ENCODE measurements at places on chromosomes 11 and 22.

- peak; percentile 13 for DNase-seq
Observed at GRCh38 chr22:25452116-25452700, 112.3 kb upstream of the GRK3 start.

- no peak for DNase-seq
Observed at GRCh38 chr11:11675671-11676181, 53.9 kb upstream of the GALNT18 start.

- DNase-seq = no peak
Observed at GRCh38 chr22:41146573-41146972, 54.2 kb downstream of the EP300 start.

DNA sequence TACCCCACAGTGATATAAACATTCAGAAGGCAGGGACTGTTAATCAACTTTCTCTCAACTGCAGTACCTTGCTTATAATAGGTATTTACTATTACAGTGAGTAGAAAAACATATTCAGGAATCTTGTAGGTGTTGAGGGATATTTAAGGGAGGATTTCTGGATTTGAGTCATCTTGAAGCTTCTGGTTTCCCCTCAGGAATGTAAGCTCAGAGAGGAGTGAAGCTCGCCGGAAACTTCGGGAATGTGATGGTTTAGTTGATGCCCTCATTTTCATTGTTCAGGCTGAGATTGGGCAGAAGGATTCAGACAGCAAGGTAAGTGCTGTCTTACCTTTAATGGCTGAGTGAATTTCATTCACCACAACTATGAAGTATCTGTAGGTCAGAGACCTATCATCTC is 42.9 kb downstream of the CTNND1 start:
- no peak for DNase-seq

DNA sequence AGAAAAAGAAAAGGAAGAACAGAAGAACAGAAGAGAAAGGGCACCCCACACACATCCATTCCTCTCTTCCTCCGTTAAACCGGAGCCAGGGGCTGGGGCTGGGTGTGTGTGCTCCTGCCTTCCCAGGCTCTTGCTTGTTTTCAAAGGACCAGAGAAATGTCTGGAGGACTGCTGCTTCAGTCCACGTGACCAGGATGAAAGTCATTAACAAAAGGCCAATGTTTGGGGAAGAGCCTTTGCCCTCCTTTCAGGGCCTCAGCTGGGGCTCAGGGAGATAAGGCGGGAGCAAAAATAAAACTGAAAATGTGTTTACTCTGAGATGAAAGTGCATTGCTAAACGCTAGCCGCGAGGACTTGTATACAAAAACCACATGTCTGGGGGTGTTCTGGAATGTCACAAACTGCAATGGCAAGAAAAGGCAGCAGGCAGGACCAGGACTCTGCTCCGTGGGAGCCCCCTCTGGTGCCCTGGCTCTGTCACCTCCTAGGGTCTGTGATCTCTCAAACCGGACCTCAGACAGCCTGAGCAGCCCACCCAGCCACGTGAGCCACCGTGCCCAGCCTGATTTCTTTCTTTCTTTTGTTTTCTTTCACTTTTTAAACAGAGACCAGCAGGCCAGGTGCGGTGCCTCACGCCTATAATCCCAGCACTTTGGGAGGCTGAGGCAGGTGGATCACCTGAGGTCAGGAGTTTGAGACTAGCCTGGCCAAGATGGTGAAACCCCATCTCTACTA is 31.6 kb upstream of the MYH9 start:
- peak; percentile 59 for DNase-seq

DNA sequence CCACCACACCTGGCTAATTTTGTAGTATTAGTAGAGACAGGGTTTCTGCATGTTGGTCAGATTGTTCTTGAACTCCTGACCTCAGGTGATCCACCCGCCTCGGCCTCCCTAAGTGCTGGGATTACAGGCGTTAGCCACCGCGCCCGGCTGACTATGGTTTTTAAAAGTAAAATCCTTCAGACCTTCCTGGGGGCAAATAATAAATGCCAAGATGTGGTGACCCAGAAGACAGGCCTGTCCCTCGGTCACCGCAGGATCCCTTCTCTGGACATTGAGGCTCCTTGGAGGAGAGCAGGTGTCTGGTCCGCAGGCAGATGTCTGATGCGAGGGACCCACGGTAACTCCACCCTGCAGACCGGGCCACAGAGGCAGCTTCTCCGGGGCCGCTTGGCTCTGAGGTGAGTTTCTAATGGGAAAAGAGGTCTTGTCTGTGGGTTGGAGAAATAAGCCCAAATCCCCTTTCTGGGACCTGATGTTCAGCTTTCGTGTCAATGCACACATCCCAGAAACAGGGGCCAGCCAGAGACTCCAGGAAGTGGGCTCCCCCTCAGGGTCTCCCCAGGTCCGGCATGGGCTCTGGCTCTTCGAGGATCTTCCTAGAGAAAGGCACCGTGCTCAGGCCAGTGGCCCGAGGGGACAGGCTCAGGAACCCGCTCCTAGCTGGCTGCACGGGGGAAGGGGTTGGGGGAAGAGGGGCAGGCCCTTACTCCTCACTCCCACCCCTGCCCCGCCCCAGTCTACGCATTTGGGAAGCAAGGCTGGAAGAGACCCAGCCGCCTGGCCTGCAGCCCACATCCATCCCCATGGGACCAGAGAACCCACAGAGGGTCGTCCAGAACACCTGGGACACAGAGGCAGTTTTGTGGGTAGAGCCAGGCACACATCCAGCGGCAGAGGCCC is 100.6 kb downstream of the WNT7B start:
- DNase-seq = no peak

Data from cardiac fibroblast (primary cell).